ENCODE measurements at places on chromosomes 2 and 18.

GRCh38 chr2:219071131-219071816 is 10.6 kb upstream of the IHH start:
- no peak for DNase-seq

DNA sequence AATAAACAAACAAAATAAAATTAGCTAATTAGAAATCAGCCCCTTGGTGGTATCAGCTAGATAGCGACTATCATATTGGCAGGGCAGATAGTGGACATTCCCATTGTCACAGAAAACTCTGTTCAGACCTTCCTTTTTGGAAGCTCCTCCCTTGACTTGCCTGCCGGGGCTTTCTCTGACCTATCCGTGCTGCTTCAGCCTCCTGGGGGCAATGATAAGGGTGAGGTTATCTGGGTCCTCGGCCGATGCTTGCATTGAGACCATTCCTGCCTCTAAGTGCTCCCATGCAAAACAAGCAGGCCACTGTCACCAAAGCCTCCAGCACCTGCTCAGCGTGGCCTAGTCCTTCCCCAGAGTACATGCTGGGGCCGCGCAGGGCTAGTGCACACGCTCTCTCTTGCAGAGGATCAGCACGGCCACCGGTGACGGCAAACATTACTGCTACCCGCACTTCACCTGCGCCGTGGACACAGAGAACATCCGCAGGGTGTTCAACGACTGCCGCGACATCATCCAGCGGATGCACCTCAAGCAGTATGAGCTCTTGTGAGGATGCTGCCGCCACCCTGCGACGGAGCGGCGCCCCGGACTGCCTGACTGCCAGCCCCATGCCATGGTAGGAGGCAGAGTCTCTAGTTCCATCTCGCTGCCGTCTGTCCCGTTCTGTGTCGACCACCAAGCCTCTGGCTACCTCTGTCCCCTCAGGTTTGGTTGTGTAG is 27.4 kb downstream of the MPPE1 start:
- DNase-seq = no peak

GRCh38 chr2:157839162-157839801 is 36.8 kb downstream of the ACVR1 start:
- no peak for DNase-seq

GRCh38 chr2:14352067-14352466 is 280.4 kb upstream of the LRATD1 start:
- DNase-seq = no peak

DNA sequence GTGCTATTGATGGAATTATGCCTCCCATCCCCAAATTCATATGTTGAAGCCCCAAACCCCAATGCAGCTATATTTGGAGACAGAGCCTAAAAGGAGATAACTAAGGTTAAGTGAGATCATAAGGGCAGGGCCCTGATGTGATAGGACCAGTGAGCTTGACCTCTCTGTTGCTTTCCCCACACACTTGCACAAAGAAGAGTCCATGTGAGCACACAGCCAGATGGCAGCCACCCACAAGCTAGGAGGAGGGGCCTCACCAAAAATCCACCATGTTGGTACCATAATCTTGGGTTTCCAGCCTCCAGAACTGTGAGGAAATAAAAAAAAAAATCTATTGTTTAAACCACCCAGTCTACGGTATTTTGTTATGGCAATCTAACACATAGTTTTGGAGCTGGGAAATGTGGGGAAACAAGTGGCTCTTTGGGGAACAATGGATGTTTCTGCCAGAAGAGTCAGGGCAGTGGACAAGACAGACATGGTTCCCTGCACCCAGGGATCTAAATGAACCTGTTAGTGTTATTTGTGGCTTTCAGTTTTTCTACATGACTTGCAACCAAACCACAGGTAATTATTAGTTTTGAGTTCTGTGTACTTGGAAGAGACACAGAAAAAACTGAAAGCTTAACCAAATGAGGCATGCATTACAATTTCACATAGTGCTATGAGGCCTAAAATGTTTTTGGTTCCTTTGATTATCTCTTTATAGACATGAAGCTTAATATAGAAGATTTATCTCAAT is 259.1 kb downstream of the LTBP1 start:
- no peak for DNase-seq

GRCh38 chr2:196783431-196784094 is 15.9 kb downstream of the GTF3C3 start:
- DNase-seq = no peak

GRCh38 chr18:56716692-56717146 is 65.6 kb downstream of the WDR7 start:
- no peak for DNase-seq

DNA sequence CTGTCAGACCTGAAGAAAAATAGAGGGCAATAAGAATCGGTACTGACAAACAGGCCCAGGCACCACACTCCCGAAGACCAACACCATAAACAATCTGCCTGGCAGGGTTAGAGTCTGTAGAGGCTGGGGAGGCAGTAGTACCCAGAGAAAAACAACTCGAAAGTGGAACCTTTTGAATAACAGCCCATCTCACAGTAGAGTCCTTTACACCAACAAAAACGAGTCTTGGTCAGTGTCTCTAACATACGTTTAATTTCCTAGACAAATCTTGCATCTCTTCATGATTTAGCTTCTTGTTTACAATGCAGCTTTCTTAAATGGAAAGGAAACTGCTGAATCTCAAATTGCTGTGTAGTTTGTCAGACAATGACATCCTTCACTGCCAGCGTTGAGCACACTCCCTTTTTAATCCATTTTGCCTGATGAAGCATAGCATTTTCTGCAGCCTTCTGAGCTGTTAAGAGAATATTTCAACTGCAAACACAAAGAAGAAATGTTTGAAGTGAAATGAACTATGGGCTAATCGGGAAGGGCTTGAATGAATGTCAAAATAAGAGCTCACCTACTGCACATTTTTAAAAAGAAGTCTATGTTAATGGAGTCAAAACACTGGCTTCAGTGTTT is 73.1 kb upstream of the DSG1 start:
- no peak for DNase-seq

DNA sequence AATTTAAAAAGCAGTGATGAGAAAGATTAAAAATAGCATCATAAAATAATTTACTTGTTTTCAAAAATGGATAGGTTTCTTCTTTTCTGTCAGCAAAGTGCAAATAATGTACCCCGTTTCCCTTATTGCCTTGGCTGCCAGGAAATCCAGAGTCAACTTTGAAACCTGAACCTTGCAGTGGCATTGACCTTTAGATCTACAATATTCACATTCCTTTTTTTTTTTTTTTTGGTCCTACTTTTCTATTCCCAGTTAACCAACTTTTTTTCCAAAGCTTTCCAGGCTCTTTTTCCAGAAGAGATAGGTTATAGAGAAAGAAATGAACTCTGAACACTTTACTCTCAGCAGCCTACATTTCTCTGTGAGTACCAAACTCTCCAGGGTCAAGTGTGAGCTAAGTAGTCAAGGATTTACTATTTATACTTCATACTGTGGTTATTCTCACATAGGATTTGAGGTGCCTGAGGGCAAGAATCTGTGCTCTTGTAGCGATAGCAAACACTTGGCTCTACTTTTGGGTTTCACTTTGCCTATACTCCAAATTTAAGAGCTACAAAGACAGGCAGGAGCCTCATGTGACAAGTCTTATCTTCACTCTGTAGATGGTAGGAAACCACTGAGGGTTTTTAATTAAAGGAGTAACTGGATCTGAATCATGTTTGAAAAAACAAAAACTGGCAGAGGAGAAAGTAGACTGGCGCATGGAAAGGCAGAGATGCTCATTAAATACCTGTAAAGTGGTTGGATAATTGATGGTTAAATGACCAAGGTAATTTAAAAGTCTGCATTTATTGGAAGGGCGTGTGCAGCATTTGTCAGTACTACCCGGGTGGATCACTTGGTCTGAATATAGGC is 63.2 kb upstream of the TMEM17 start:
- no peak for DNase-seq

GRCh38 chr2:74882299-74882687 is 48.4 kb downstream of the HK2 start:
- no peak for DNase-seq

- DNase-seq = no peak
Observed at GRCh38 chr2:85668857-85669142, 801 bp upstream of the SFTPB start.

GRCh38 chr2:181850936-181851560 is 40.5 kb upstream of the ITPRID2 start:
- no peak for DNase-seq

GRCh38 chr2:53778536-53779162 is 8.1 kb downstream of the ASB3 start:
- no peak for DNase-seq

- no peak for DNase-seq
Observed at GRCh38 chr2:8215159-8215863, 466.5 kb upstream of the ID2 start.

DNA sequence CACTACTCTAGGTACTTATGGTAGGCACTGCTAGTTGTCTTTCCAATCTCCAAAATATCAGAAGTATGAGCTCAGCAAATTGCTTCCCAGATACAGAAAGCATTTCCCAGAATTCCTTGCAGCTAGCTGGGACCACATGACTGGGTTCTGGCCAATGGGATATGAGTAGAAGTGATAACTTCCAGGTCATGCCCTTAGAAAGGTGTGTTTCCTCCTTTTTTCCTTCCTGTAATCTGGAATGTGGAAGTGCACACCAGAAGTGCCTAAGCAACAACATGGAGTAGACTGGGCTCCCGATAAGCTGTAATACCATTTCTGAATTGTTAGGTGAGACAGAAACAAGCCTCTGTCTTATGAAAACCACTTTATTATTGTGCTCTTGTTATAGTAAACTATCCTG is 279.8 kb downstream of the ZNF385B start:
- no peak for DNase-seq

DNA sequence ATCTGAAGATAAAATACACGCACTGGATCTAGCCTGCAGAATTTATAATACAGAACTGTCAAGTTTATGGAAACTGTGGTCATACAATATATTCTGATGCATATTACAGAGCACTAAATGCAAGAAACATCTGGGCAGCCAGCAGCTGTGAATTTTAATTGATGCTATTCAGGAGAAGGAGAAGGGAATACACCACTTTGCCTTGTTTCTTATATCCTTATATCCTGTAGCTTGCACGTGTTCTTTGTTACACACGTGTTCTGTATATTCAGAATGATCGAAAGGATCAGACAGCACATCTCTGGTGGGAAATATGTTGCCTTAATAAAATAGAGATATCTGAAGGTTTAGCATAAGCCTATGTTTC is 335.8 kb downstream of the AGPS start:
- no peak for DNase-seq

GRCh38 chr18:23619388-23619881 is 33.1 kb upstream of the NPC1 start:
- DNase-seq = no peak

GRCh38 chr2:128472789-128473174 is 154.1 kb upstream of the HS6ST1 start:
- DNase-seq = no peak

GRCh38 chr18:40867459-40867858 is 1087.6 kb upstream of the PIK3C3 start:
- DNase-seq = no peak

GRCh38 chr2:79876430-79876829 is 363.6 kb downstream of the CTNNA2 start:
- no peak for DNase-seq

DNA sequence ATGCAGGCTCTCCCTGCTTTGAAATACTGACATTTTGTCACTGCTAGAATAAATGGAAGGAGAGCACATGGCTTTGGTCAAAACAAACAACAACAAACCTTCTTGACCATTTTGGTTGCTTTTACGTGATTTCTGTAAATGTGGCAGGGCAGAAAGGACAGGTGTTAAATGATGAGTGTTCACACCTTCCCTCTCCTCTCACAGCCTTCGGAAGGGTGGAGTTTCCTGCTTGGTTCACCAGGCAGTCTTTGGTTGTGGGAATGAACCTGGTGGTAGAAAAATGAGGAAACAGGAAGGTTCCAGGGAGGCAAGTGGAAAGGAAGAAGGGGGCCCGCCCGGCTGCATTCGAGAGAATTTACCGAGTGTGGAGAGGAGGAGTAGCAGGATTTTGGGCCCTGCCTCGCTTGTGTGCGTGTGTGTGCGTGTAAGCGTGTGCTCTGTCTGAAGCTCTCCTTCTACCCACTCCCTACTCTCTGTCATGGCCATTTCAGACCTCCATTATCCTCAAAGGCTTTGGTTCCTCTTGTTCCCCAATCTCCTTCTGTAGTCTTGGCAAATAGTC is 23.7 kb upstream of the SPP2 start:
- DNase-seq = no peak

DNA sequence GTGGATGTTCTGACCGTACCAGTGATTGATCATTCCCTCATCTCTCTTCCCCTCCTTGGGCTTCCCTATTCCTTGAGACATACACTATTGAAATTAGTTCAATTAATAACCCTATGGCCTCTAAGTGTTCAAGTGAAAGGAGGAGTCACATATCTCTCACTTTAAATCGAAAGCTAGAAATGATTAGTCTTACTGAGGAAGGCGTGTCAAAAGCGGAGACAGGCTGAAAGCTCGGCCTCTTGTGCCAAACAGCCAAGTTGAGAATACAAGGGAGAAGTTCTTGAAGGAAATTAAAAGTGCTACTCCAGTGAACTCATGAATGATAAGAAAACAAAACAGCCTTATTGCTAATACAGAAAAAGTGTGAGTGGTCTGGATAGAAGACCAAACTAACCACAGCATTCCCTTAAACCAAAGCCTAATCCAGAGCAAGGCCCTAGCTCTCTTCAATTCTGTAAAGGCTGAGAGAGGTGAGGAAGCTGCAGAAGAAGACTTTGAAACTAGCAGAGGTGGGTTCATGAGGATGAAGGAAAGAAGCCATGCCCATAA is 144.4 kb upstream of the LYPD6 start:
- no peak for DNase-seq

GRCh38 chr18:58392324-58393000 is 236.4 kb downstream of the ALPK2 start:
- DNase-seq = no peak

DNA sequence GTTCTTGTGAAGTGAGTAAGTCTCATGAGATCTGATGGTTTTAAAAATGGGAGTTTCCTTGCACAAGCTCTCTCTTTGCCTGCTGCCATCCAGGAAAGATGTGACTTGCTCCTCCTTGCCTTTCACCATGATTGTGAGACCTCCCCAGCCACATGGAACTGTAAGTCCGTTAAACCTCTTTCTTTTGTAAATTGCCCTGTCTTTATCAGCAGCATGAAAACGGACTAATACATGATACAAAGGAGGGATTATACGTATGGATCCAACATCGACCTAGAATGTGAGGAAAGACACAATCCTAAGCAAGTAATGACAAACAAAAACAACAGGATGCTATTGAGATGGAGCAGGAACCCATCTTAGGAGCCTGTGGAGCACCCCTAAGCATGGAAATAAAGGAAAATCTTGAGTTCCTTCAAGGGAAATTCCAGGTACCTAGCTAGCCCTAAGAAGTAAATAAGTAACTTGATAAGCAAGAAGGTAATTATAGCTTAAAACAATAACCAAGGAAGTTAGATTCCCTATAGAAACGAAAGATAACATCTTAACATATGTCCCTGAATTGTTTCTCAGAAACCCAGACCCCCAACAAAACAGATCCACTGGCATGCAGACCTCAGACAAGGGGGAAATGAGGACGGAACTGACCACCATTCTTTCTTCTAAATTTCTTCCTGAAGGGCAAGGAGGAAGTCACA is 1.5 kb upstream of the TNFRSF11A start:
- DNase-seq = no peak

All from CD4-positive, alpha-beta T cell treated with Interferon gamma for 1 hour (primary cell).